ENCODE measurements at places on chromosomes 1 and 21.

DNA sequence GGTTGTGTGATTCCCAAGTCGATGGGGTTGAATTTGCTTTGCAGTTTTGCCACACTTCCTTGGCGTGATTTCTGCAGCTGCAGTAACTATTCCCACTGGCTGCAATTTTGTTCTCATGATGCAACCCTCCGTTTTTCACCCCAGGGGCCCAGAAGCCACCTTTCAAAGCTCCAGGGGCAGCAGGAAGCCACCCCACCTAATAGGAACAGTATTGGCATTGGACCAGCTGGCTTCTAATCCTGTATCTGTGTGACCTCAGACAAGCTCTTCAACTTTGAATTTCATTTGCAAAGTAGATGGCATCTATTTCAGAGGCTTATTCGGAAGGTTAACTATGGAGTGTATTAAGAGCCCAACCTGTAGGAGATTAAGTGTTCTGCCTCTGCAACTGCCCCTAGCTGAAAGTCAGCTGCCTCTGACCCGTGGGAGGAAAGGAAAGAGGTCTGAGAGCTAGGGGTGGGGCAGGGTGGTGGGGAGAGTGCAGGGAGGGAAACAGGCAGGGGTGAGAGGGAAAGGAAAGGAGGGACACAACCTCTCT lies 12.6 kb downstream of the C1orf115 start:
- no peak for DNase-seq

- DNase-seq, result no peak
These were observed 8.1 kb downstream of the TDRD5 start for GRCh38 chr1:179599623-179600249.

GRCh38 chr1:179677882-179678281 lies 65.2 kb upstream of the FAM163A start:
- no peak for DNase-seq

DNA sequence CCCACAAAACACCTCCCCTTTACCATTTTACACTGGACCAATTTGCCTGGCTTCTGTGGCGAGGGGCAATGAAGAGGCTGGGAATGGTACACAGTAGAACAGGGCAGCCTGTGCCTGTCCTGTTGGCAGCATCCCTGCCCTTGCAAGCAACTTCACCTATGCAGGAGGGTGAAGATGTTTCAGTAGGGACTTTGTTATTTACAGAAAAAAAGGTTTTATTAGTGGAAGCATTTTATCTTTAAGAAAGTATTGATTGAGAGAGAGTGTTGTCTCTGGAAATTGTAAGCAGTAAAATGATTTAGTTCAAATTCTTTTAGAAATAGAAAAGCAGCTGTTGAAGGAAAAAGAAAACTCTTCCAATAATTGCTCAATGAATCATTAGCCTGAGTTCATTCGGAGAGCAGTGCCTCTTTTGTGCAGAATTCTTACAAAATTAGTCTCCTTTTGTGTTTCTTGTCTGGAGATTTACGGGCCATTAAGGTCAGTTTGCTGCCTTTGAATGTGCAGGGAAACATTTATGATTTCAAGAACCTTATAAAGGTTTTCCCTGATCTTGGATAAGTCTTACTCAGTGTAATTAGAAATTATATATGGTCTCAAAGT lies 49.1 kb downstream of the HHAT start:
- DNase-seq, result no peak

DNA sequence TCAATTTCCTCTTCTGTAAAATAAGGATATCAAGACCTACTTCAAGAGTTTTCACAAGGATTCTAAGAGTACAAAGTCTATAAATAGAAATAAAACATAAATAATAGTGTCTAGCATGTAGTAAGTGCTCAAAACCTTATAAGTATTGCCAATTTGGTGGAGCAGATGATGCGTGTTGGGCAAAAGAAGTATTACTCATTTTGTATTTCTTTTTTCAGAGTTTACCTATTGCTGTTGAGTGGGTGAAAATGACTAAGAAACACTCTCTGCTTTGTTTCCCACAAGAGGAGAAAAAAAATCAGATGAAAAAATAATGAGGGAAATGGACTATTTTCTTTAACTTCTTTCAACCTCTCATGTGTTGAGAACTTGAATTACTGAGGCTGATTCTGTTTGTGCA lies 103.3 kb upstream of the KCNK2 start:
- DNase-seq, result no peak

DNA sequence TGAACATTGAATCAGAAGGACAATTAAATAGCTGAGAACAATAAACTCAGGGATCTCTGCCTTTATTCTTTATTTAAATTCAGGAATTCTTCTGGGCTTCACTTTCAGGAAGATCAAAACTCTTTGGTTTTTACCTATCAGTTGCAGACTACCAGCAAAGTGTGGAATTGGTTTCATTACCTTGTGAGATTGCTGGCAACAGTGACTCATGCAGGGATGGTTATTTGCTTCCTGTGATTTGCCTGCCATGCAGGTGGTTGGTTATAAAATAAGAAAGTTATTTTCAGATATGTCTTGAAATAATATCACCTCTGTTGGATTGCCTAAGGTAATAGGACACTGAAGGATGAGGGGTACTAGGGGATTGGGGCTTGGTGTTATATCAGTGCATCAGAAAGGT lies 204.6 kb downstream of the PTBP2 start:
- DNase-seq, result no peak

DNA sequence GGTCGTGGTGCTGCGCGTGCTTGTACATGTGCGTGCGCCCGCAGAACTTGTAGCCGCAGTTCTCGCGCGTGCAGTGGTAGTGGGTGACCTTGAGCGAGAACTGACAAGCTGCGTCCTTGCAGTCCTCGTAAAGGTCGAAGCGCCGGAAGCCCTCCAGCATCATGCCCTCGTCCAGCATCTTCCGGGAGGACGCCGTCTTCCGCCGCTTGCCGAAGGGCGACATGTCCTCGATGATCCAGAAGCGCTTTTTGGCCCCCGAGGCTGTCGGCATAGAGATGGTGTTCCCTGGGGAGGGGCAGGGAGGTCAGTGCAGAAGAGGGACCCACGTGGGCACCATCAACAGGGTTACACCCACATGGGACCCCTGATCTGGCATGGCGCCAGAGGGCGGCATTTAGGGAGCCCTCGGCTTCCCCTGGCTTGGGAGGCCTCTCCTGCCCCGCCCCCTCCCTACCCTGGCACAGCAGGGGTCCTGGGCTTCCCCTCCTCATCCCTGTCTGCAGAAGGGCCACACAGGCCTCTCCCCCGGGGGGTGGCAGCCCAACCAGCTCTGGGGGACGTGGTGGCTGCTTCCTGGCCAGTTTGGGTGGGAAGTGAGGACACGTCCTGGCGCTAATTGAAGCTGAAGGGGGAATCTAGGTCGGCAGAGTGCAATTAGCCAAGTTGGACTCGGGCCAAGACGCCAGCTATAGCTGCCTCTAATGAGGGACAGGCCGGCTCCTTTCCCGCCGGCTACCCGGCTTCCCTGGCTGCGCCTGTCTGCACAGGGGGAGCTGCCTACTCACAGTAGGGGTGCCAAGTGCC lies 156.5 kb downstream of the CASZ1 start:
- DNase-seq, result no peak

DNA sequence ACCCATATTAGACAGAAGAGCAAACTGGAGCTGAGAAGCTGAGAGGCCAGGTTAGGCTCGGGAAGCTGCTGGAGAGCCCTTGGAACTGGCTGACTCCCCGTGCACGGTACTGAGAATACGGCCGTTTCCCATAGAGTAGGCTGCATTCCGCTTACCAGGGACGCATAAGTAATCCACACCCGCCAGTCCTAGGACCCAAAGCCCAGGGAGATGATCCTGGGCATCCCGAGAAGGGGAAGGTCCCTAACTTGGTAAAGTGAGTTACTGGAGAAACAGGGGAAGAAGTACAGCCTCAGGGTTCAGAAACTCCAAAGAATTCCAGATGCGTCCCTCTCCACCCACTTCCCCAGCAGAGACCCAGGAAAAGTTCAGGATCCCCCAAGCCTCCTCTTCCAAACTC lies 1.3 kb downstream of the LRRC38 start:
- no peak for DNase-seq

DNA sequence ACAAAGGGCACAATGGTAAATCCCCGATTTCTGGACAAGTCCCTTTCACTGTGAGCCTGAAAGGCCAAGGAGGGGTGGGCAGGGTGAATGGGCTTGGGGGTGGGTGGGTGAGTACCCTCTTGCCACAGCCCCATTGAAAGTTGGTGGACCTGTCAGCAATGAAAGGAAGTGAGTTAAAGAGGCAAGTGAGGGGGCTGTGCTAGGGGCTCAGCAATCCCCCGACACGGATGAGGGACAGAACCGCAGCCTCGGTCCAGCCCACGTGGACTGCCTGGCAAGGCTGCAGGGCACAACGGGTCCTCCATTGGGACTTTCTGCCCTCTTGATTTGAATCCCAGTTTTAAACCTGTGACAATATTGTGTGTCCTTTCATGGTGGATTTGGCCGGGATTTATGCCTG lies 255.3 kb downstream of the FOXD2 start:
- DNase-seq, result no peak

All from AG09309 (cell line).